ENCODE measurements at places on chromosomes 2 and 18.

DNA sequence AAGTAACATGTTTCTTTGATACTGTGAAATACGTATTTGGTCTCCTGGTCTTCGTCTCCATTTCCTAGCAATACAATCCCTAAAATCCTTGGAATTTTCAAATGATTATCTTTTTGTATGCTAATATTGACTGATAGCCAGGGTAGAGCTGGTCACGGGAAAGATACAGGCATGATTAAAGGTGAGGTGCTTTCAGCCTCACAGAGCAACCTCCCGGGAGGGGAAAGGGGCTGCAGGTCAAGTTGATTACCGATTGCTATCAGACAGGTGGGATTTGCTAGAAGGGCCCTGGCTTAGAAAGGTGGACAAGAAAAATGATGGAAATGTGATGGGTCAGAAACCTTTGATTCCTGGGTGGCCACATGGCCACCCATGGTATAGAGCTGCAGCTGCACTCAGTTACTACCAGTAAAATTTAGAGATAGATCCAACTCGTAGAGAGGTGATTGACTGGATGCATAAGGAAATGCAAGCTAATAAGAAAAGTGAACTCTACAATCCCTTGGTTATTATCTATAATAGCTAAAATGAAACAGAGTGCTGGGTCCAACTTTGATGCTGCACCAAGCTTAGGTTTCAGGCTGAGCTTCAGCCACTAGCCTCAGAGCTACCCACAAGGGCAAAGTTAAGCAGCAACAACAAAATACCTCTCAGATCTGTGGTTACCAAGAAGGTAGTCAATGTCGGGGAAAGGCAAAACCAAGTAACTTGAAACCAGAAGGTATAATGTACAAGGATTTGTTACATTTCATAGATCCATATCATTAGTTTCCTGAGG lies 15.3 kb downstream of the YPEL5 start:
- no peak for DNase-seq

DNA sequence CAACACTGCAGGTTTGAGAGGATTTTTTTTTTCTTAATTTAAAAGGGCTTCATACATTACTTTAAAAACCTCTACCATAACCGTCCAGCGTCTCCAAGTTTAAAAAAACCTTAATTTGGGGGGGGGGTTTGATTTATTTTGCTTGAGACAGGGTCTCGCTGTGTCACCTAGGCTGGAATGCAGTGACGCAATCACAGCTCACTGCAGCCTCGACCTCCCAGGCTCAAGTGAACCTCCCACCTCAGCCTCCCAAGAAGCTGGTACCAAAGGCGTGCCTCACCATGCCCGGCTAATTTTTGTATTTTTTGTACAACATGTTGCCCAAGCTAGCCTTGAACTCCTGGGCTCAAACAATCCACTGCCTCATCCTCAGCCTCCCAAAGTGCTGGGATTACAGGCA lies 36.9 kb downstream of the ADAM17 start:
- no peak for DNase-seq

GRCh38 chr2:23073671-23074070 lies 311.3 kb upstream of the KLHL29 start:
- no peak for DNase-seq

DNA sequence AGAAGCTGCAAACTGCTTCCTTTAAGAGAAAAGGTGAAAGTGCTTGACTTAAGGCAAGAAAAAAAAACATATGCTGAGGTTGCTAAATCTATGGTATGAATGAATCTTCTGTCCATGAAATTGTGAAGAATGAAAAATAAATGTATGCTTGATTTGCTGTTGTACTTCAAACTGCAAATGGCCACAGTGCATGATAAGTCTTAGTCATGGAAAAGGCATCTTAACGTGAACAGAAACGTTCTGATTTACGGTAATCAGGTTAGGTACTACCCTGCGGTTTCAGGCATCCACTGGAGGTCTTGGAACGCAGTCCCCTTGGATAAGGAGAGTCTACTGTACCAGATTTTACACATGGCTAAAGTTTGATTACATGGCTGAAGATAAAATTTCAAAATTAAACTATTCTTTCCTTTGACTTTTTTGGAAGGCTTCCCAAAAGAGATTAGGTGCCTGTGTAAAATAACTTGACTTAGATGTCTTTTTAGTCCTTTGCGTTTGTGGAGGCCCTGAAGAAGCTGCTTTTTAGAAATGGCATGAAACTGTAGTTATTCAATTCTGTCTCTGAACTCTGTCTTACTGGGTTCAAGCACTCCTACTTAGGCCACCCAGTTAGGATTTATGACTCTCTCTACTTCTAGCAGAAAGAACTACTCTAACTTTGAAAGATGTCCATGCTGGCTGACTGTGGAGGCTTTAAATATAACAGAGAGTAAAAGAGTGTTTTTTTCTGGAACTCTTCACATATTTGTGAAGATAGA lies 35.9 kb upstream of the SCN9A start:
- no peak for DNase-seq

Measured in NCI-H187 (cell line).